AG08396 (cell line): ENCODE measurements at places on chromosomes 13 and 19.
A peak's percentile ranks its signal among the peaks of the same experiment; 100 is the strongest.

DNA sequence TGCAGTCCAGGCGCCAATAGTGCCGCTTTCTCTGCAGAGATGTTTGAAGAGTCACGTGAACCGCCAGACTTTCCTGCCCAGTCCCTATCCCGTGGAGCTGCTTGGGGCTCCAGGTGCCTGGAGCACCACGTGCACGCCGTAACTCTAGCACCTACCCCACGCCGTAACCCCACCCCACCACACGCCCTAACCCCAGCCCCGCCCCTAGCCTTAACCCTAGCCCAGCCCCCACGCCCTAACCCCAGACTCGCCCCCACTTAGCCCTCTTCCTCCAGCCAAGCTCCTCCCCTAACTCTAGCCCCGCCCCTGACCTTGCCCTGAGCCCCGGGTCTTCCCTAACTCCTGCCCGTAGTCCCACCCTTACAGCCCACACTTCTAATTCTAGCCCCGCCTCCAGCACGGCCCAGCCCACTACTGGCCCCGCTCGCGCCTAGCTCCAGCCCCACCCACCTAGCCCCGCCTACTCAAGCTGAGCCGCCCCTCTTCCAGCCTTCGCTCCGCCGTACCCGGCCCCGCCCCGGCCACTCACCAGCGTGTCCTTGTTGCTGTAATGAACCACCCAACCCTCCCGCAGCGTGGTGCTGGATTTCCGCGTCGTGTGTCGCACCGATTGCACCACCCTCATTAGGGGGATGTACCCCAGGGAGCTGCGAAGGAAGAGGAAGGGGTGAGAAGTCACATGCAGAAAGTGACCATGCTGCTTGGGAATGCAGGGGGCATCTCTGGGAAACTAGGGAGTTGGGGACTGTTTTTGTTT lies 19.5 kb downstream of the PRKD2 start:
- DNase-seq = peak; percentile 88

GRCh38 chr19:58181902-58182576 lies 822 bp upstream of the ZNF274 start:
- DNase-seq = no peak

- peak; percentile 79 for DNase-seq
Measured at GRCh38 chr13:110644892-110645521, 29.7 kb downstream of the NAXD start.

DNA sequence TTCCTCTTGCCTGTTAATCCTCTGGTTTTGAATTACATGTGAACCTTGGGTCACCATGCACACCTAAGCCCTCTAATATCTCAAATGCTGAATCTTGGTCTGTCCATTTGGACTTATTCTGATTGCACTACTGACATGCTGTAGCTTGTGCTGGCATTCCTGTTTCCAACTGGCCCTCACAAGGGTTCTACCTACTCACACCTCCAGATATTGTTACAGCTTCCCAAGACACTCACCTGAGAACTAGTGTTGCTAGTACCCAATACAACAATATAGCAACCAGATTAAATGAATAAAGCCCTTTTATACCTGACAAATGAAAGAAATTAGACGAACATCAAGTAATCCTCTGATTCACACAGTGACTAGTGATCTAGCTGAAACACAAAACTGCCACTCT lies 16.6 kb downstream of the TEX30 start:
- no peak for DNase-seq
